ENCODE measurements at places on chromosomes 16 and 17.

- no peak for DNase-seq
These were observed 10.0 kb downstream of the GPR179 start for GRCh38 chr17:38333635-38334295.

DNA sequence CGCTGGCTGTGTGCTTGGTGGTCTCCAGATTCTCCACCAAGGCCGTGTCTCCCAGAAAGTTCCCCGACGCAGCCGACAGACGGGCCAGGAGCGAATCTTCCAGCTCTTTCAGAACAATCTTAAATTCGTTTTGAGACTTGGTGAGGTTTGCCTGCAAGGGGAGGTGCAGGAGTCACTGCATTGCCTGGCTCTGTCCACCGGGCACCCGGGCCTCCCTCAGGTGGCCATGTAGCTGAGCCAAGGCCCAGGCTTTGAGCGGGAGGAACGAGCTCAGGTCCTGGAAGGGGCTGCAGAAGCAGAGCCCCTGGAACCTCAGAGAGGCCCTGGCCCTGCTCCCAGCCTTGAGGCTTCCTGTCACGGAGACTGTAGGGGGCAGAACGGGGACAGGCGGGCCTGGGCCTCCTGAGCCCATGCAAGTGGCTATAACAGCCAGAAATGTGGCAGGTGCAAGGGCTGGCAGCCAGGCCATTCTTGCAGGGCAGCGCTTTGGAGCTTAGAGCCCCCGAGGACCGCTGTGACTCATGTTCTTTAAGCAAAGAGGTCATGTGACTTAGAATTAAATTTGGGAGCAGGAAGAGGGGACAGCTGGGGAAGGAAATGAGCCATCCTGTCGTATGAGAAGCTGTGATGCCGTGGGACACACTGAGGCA is 72.4 kb downstream of the PGS1 start:
- no peak for DNase-seq

GRCh38 chr16:19105131-19105530 is 8.6 kb upstream of the ITPRIPL2 start:
- no peak for DNase-seq

DNA sequence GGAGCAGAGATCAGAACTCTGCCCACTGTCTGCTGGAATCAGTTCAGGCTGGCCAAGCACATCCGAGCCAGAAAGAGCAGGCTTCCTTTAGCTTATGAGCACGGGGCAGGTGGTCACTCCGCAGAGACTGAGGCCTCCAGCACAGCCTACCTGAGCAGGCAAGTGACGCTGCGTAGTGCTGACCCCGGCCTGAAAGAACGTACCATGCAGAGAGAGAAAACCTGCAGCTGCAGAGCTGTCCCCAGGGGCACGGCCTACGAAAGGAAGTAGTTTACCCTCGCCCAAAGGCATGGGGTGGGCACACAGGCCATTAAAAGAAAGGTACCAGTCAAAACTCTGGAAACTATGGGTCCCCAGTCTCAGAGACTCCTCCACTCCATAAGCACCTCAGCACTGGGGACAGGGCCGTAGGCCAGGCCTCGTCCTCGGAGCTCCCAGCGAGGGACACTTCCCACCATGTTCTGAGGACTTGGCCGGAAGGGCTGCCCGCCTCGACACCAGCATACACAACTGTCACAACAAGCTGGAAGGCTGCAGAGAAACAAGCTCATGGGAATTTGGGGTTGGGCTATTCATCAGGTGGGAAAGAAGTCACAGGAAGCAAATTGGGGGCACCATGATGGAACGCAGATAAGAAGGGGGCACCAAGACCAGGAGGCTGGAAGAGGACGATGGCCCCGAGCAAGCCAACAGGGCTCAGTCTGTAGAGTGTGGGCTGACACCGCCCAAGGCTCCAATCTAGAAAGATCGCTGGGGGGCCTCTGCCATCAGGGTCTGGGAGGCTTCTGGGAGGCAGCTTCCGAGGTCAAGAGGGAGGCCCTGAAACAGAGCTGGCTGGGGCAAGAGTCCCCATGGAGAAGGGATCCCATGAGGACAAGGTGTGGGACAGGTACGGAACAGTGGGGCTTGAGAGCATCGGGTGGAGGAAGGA is 21.2 kb downstream of the MEAK7 start:
- no peak for DNase-seq

DNA sequence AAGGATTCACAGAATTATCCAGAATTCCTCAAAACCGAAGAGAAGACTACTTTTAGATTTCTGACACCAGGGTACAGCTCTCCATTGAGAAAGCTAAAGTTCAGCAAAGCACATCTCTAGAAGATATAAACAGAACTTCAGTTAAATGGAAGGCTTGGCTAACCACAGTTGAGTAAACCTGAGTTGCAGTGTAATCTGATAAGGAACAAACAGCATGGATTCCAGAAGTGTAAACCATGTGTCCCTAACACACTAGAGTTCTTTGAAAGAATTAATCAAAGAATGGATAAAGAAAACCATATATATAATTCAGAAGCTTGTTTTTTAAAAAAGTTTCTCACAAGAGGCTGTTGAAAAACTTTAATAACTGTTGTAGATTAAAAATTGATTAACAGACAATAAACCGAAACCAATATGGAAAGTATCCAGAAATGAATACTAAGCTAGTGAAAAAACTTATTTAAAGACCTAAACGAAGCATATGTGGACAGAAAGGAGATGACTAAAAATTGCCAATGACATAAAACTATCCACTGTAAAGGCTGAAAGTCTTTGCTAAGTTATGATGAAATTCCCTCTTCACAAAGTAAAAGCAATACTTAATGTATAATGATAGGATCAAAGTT is 4.3 kb downstream of the RNF43 start:
- DNase-seq: no peak

DNA sequence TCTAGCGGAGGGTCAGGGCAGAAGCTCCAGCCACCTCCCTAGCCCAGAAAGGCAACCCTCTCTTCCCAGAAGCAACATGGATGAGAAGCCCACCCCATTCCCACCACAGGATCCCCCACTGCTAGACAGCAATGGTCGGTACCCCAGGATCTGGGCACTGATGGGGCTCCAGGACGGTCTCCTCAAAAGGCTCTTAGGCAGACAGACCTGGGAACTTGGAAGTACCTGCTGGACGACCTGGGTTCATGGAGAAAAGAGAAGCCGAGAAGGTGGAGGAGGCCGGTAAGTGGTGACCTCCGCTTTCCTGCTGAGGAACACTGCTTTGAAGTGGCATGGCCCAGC is 96.6 kb downstream of the TBC1D16 start:
- no peak for DNase-seq

DNA sequence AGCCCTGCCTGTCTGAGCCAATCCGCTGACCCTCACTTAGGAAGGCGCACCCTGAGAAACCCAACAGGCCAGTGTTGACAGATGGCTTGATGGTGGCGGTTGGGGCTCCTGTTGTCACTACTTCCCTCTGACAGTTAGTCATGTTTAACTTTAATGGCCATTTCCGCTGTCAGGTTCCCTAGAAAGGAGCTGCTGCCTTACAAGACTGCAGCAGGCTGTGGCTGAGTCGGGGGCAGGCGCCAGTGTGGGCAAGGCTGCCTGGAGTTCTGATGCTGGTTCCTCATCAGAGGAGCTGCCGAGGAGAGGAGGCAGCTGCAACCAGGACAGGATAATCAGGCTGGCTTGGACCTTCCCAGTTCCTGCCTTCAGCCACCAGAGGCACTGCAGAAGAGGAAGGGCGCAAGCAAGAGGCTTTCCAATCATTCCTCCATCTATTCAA is 223.2 kb upstream of the DYNLRB2 start:
- no peak for DNase-seq

- no peak for DNase-seq
These were observed 17.1 kb downstream of the ZNF213 start for GRCh38 chr16:3152027-3152276.

- DNase-seq: no peak
These were observed 40.2 kb downstream of the FOXK2 start for GRCh38 chr17:82559566-82560251.

- DNase-seq: no peak
These were observed 90.3 kb upstream of the CHMP6 start for GRCh38 chr17:80901319-80901718.

DNA sequence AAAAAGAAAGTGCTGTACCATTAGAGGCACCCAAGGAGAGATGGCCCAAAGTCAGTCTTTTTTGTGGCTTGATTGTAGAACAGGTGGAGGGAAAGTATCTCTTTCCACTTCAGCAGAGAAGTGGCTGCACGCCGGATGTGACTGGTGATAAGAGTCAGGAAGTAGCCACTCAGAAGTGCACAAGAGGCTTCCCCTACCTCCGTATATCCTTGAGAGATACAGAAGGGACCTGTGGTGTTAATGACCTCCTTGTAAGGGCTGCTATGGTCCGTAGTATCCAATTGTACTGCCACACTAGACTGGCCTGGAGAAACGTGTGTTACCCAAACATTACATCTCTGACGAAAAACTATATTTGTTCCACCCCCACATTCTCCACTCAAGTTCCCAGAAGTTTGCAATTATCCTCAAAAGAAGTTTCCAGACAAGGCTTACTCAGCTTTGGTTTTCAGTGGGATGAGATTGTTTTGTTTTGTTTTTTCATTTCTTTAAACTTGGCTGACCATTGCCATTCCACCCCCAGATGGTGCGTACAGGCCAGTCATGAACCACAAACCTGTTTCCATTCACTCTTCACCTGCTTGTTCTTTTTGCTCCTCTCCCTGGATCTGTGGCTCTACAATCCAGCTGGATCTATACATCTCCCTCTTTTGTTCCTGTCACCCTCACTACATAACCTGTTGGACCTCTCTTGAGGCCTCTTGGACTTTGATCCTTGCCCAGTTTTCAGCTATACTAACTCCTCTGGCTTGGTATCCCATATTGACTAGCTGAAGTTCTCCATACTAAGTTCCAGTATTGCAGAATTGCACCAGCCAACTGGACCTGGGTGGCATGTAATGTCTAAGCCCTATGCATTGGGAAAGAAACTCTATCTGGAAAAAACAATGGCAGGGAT is 20.7 kb upstream of the MED13 start:
- DNase-seq: no peak

GRCh38 chr16:24151482-24151939 is 104.6 kb upstream of the CACNG3 start:
- DNase-seq: no peak

GRCh38 chr16:66925322-66925840 is at the start of gene RRAD:
Gene RRAD (minus strand): TSS chr16:66925535. CDS start chr16:66925179, 356 bp downstream.
- DNase-seq: no peak

DNA sequence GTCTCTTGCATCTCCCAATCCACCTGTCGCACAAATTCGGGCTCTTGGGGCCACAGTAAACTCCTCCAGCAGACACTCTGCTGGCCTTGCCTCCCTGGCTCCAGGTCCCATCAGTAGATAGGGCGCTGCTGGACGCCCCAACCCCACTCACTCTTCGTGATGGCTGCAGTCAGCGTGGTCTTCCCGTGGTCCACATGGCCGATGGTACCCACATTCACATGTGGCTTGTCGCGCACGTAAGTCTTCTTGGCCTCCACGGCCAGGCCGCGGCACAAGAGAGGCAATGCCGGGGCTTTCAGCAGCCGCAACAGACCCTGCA is 428 bp downstream of the TUFM start:
- DNase-seq: no peak
